ENCODE measurements at places on chromosomes 3 and 15.

DNA sequence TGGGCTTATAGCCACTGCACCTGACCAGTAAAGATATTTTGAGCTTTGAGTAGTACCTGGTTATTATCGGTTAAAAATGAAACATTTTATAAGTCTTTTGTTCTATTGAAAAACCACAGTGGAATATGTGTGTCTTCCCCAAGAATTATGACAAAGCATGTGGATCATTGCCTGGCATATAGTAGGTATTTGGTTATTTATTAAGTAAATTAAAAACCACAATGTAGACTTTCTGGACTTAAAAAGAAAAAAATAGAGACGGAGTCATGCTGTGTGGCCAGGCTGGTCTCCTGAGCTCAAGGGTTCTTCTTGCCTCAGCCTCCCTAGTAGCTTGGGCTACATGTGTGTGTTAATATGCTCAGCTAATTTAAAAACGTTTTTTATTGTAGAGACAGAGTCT, 43.5 kb downstream of the UBE2E2 start:
- no peaks in the 10 kb centered on the region for H3K4me1 ChIP-seq
- no peak overlapping the region for H3K27ac ChIP-seq
- H3K36me3 ChIP-seq, result no peaks in the 10 kb centered on the region
- no peaks in the 10 kb centered on the region for H3K27me3 ChIP-seq
- no peak overlapping the region for H3K4me3 ChIP-seq

GRCh38 chr3:41118461-41119390, 80.6 kb upstream of the CTNNB1 start:
- no peak overlapping the region for H3K4me3 ChIP-seq
- no peak overlapping the region for H3K27ac ChIP-seq
- peaks cover 2% of the 10 kb centered on the region for H3K4me1 ChIP-seq

DNA sequence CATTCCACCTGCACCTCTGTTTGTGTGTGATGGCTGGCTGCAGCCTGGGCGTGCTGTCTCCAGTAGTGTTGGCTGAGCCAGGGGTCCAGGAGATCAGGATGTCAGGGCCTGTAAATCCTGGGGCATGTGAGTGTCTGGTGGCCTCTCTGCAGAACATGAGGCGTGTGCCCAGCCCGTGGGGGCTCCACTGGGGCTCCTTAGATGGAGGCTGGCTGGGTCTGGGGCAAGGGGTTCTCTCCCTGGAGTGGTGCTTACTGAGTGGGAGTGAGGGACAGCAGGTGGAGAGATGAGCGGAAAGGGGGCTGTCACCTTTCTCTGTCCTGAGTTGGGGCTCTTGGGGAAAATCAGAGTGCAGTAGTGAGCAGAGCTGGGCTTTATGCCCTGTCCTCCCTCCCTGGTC, 152.2 kb downstream of the CHDH start:
- no peaks in the 10 kb centered on the region for H3K4me1 ChIP-seq
- no peaks in the 10 kb centered on the region for H3K27me3 ChIP-seq
- no peak overlapping the region for H3K27ac ChIP-seq
- no peak overlapping the region for H3K4me3 ChIP-seq

DNA sequence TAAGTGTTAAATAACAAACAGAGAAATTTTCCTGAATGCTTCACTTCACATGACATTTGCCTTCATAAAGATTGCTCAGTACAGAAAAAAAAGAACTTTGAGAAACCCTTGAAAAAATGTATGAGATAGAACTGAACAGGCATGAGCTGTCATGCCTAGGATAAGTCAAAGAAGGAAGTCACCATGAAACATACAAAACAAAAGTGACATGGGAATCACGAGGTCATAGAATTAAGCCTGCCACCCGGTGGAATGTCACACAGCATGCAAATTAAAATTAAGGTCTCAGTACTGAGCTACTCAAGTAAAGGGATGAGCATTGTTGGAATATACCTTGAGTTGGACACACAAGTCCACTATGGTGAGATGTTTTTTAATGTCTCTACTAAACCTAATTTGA, 652.5 kb upstream of the NECTIN3 start:
- peaks cover 10% of the 10 kb centered on the region for H3K4me1 ChIP-seq
- H3K36me3 ChIP-seq, result no peaks in the 10 kb centered on the region
- H3K27ac ChIP-seq, result peak overlapping the region; percentile 64
- no peak for DNase-seq
- no peaks in the 10 kb centered on the region for H3K27me3 ChIP-seq

DNA sequence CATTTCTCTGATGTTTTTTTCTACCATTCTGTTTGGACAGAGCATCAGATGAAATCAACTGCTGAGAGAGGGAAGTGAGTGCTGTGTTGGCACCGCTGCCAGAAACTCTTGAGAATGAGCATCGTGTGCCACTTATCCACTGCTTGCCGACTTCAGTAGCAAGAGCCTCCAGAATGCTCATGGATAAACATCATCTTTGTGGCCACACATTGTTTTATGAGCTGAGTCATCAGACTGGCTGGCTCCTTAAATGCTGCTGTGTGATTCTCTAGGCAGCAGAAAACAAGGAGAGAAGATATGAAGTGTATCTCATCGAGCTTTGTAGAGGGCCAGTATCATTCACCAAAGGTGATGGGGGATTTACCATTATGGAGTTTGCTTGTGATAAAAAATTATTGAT, 3.4 kb upstream of the DOCK3 start:
- H3K36me3 ChIP-seq, result no peaks in the 10 kb centered on the region
- peak; percentile 58 for DNase-seq
- H3K4me1 ChIP-seq, result peaks cover 2% of the 10 kb centered on the region
- H3K27me3 ChIP-seq, result peaks cover 45% of the 10 kb centered on the region
- no peak overlapping the region for H3K27ac ChIP-seq
- no peak overlapping the region for H3K4me3 ChIP-seq

DNA sequence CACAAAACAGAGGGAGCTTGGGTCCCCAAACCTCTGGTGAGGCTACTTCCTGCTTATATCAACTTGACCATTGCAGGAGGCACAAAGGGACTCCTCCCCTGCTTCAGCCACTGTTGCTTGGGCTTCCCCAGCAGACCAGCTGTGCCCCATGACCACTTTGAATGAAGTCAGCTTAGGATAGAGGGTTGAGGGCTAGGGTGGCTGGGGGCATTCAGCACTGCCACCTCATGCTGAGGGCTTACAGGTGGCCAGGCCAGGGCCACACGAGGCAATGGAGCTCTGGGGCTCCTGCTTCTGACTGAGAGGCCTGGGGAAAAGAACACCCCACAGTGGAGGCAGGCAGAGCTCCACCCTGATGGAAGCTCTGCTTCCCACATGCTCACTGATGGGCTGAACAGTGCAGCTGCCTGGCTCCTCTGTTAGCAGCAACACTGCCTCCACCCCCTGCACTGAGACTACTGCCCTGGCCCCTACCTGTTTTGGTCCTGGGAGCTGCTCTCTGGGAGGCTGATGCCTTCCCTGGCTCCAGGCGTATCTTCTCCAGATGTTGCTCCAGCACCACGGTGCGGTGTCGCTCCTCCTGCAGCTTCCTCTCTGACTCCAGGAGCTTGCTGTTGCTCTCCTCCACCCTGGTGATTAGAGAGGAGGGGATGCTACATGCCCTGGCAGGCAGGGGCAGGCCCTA, 10.2 kb upstream of the HHATL start:
- H3K27me3 ChIP-seq, result peaks cover 7% of the 10 kb centered on the region
- no peak overlapping the region for H3K4me3 ChIP-seq
- no peaks in the 10 kb centered on the region for H3K36me3 ChIP-seq
- no peak overlapping the region for H3K27ac ChIP-seq
- DNase-seq, result no peak
- no peaks in the 10 kb centered on the region for H3K4me1 ChIP-seq

- no peak for DNase-seq
- H3K4me3 ChIP-seq, result no peak overlapping the region
- H3K36me3 ChIP-seq, result no peaks in the 10 kb centered on the region
Observed at GRCh38 chr3:50428007-50428633, 68.8 kb upstream of the TMEM115 start.

DNA sequence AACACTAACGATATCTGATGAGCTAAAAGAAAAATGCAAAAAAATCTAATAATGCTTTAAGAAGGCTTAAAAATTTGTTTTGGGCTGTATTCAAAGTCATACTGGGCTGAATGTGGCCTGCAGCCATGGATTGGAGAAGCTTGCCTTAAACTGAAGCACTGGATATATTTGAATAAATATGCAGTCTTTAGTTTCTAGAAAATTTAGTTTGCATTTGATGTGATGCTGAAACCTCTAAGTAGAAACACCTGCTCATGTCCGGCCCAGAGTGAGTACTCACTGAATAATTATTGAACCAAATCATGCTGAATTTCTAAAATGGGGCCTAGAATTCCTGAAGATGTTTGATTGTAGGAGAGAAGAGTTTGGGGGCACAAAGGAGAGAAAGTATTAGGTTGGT, 43.9 kb downstream of the ABHD5 start:
- DNase-seq, result no peak
- no peak overlapping the region for H3K27ac ChIP-seq
- no peaks in the 10 kb centered on the region for H3K36me3 ChIP-seq
- H3K4me1 ChIP-seq, result peaks cover 15% of the 10 kb centered on the region
- H3K27me3 ChIP-seq, result no peaks in the 10 kb centered on the region
- no peak overlapping the region for H3K4me3 ChIP-seq

DNA sequence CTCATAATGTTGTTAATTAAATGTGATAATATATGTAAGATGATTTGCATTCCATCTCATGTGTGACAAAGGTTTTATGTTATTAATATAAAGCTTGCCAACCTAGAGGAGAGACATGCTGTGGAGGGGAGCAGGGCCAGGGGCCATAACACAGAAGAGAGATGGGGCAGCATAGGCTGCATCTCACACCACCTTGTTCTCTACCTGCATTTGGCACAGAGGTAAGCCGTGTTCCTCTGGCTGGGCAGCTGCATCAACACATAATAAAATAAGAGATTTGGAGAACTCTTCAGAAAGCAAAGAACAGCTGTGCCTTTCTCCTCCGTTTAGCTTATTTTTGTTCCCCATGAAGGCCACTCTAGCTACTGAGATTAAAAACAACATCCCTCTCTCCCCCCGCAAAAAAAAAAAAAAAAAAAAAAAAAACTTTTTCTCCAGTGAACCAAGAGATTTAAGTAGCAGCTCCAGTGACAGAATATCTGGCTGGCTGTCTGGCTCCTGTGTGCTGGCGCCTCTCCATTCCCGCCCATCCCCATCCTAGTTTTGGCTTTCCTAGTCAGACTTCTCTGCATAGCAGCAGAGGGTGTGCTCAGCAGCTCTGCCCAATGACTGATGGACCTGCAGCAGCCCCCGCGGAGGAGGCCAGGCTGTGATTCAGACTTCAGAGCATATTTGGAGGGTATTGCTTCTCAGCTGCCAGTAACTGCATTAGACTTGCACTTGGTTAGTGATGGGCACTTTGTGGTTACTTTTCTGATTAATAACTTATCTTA, 52.2 kb upstream of the STXBP5L start:
- no peaks in the 10 kb centered on the region for H3K27me3 ChIP-seq
- H3K27ac ChIP-seq, result no peak overlapping the region
- no peaks in the 10 kb centered on the region for H3K4me1 ChIP-seq
- H3K4me3 ChIP-seq, result no peak overlapping the region

DNA sequence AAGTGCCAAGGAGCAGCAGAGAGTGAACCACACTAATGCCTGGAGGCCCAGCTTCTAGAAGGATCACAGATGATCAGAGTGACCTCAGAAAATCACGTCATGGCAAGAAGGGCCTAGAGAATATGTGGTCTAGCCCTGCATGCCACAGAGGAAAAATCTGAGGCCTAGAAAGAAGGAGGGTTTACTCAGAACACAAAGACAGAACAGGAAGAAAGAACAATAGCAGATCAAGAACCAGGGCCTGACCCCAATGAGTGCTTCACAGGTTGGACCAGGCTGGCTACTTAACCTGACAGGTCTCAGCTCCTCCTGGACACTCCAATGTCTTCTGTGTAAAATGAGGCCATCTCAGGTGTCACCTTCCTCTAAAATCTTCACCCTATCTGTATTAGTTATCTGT, 14.2 kb downstream of the RAB6B start:
- H3K4me3 ChIP-seq, result no peak overlapping the region
- no peak for DNase-seq
- no peaks in the 10 kb centered on the region for H3K27me3 ChIP-seq

DNA sequence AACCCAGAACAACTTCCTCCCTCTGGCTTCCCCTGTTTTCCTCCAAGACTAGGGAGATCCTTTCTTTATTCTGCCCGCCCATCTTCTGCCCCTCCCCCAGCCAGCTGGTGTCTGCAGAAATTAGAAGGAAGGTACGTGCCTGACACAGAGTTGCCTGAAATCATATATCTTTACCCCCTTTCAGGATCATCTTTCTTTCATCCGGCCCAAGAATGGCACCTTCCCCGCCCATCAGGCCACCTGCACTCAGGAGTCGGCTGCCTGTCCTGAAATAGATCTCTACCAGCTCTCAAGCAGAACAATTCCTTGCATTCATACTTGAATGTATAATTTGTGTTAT, 133.7 kb downstream of the VGLL4 start:
- peaks cover 25% of the 10 kb centered on the region for H3K4me1 ChIP-seq
- H3K27me3 ChIP-seq, result no peaks in the 10 kb centered on the region
- peak overlapping the region; percentile 15 for H3K4me3 ChIP-seq
- DNase-seq, result no peak
- no peaks in the 10 kb centered on the region for H3K36me3 ChIP-seq
- H3K27ac ChIP-seq, result peak overlapping the region; percentile 51

DNA sequence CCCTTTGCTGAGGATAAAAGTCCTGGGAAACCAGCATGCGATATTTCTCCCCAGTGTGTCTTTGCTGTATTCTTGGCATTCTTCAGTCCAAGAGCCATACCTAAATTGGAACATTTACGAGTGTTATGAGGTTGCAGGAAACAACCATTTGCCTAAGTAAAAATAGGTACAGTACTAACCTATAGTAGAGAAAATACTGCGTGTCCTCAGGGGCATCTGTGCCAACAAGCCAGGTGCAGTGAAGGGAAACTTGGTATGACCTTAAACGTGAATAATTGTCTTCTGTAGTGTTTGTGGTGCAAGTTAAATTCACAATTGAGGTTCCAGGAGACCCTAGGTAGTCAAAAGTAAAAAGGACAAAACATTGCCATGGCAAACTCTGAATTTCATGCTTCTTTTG, 12.2 kb downstream of the IL5RA start:
- no peaks in the 10 kb centered on the region for H3K4me1 ChIP-seq
- H3K27me3 ChIP-seq, result no peaks in the 10 kb centered on the region
- DNase-seq, result no peak
- no peak overlapping the region for H3K27ac ChIP-seq

DNA sequence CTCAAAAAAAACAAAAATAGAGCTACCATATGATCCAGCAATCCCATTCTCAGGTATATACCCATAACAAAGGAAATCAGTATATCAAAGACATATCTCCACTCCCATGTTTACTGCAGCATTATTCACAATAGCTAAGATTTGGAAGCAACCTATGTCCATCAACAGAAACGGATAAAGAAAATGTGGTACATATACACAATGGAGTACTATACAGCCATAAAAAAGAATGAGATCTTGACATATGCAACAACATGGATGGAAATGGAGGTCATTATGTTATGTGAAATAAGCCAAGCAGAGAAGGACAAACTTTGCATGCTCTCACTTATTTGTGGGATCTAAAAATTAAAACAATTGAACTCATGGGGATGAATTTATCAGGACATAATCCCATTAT, 19.6 kb downstream of the PEAK1 start:
- H3K27ac ChIP-seq, result no peak overlapping the region
- no peak overlapping the region for H3K4me3 ChIP-seq
- H3K4me1 ChIP-seq, result no peaks in the 10 kb centered on the region
- H3K36me3 ChIP-seq, result no peaks in the 10 kb centered on the region

GRCh38 chr3:128804017-128804810, 75.2 kb upstream of the ACAD9 start:
- DNase-seq, result peak; percentile 57
- H3K36me3 ChIP-seq, result peaks cover 8% of the 10 kb centered on the region
- no peak overlapping the region for H3K4me3 ChIP-seq
- H3K27me3 ChIP-seq, result no peaks in the 10 kb centered on the region
- peak overlapping the region; percentile 39 for H3K27ac ChIP-seq

- no peaks in the 10 kb centered on the region for H3K27me3 ChIP-seq
- peak; percentile 31 for DNase-seq
- H3K36me3 ChIP-seq, result no peaks in the 10 kb centered on the region
- H3K4me3 ChIP-seq, result no peak overlapping the region
- H3K27ac ChIP-seq, result no peak overlapping the region
Observed at GRCh38 chr3:107458871-107459270, 63.9 kb upstream of the BBX start.
